Activated T-helper 9 cell treated with anti-CD3 and anti-CD28 coated beads, Interleukin-2, amount 50 U/mL, for 16 hours (primary cell): ENCODE measurements at places on chromosomes 4 and X.

GRCh38 chr4:8058031-8058479, 100.6 kb downstream of the ABLIM2 start:
- no peak for DNase-seq

GRCh38 chrX:121639781-121640180, 592.4 kb downstream of the GLUD2 start:
- no peak for DNase-seq

DNA sequence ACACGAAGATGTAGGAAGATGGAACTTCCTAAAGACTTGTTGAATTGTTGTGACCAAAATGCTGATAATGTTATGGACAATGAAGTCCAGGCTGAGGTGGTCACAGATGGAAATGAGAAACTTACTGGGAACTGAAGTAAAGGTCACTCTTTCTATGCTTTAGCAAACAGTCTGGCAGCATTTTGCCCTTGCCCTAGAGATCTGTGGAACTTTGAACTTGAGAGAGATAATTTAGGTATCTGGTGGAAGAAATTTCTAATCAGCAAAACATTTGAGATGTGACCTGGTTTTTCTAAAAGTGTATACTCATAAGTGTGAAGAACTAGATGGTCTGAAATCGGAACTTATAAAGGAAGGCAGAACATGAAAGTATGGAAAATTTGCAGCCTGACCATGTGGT, 1785.9 kb downstream of the PCDH7 start:
- no peak for DNase-seq

GRCh38 chrX:1925053-1925481, 310.2 kb downstream of the ASMT start:
- no peak for DNase-seq

- no peak for DNase-seq
Observed at GRCh38 chr4:27148211-27148895, 287.7 kb downstream of the STIM2 start.

DNA sequence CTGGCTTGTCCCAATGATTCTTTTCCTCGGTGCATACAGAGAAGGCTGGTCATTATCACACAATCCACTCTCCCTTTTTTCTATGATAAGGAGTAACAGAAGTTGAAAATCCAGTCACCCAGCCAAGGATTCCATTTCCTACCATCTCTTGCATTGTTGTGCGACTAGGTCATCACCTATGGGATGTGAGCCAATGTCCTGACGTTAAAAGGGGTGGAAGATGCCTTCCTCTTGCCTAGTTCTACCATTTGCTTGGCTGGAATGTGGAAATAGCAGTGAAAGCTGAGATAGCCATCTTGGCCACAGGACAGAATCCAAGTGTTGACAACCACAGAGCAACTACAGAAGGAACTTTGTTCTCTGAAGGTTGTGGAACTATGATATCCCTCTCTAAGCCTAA, 132.2 kb upstream of the KIT start:
- DNase-seq: no peak

- no peak for DNase-seq
Observed at GRCh38 chrX:46279214-46279924, 265.9 kb downstream of the ZNF674 start.

- no peak for DNase-seq
Observed at GRCh38 chr4:153713866-153714646, 30.0 kb downstream of the TLR2 start.

GRCh38 chr4:138241281-138242075, 671 bp downstream of the SLC7A11 start:
- DNase-seq: no peak

GRCh38 chr4:4981427-4981826, 37.8 kb downstream of the CYTL1 start:
- DNase-seq: no peak

GRCh38 chr4:15690020-15690809, 8.6 kb downstream of the FAM200B start:
- DNase-seq: no peak

DNA sequence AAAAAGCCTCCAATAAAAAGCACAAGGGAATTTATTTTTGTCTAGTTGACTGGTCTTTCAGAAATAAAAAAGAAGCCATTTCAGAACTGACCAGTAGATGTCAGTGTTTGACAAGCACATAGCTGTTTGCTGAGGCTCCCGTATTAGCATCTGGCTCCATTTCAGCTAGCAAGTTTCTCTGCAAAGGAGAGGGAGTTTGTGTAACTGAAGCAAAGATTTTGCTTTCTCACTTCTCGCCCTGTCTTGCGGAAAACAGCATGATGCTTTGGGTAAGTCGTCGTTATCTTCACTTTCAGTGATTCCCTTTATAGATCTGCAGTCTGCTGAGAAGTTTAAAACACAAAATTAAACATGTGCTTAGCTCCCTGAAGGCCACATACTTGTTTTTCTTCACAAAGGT, 85.5 kb downstream of the CT47B1 start:
- DNase-seq: no peak

DNA sequence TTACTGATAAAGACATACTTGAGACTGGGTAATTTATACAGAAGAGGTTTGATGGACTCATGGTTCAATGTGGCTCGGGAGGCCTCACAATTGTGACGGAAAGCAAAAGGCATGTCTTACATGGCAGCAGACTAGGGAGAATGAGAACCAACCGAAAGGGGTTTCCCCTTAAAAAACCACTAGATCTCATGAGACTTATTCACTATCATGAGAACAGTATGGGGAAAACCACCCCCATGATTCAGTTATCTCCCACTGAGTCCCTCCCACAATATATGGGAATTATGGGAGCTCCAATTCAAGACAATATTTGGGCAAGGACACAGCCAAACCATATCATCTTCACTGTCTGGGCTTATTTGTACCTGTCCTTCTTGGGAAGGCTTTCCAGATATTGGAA, 22.8 kb upstream of the MUC7 start:
- DNase-seq: no peak

GRCh38 chr4:156596706-156597329, 374.8 kb downstream of the PDGFC start:
- no peak for DNase-seq

GRCh38 chr4:88212253-88212561, 53.8 kb upstream of the ABCG2 start:
- DNase-seq: no peak

DNA sequence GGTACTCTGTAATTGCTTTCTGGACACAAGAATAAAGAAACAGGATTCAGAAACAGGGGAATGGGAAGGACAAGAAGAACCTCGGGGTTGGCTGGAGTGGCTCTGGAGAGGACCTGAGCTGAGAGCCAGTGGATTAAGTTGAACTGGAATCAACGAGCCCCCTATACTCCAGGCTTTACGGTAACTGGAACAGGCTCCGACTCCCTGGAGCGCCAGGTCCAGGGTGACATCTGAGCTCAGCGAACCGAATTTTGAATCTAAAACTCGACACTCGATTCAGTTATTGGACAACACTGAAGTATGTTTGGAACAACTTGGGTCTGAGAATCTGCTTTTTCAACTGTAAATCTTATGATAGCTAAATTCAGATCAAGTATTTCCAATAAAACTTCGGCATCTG, 23.9 kb downstream of the HMX1 start:
- DNase-seq: no peak

DNA sequence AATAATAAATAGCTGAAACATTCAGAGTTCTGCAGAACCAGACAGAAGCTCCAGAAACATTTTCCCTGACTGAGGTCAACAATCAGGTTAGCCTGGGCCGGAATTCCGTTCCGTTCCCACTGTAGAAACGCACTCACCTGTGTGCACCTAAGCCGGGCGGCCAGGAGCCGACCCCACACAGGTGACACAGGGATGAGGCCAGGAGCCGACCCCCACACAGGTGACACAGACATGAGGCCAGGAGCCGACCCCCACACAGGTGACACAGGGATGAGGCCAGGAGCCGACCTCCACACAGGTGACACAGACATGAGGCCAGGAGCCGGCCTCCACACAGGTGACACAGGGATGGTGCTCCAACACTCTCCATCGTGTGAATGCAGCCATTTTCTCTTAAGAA, 21.9 kb downstream of the FAT1 start:
- DNase-seq: no peak

DNA sequence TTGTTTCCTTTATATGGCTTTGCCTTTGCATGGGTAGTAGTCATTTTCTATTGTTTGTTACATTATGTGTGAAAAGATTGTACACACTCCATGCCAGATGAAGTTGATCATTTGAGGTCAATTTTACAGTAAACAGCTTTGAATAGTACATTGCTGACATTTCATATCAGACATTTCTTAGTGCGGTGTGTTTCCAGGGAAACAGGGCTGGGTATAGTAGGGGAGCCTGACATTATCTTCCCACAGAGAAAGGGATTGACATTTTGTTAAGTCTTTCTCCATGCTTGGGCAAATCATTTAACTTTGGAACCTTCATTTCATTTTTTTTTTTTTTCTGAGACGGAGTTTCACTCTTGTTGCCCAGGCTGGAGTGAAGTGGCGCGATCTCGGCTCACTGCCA, 5.0 kb downstream of the FUNDC2 start:
- no peak for DNase-seq

DNA sequence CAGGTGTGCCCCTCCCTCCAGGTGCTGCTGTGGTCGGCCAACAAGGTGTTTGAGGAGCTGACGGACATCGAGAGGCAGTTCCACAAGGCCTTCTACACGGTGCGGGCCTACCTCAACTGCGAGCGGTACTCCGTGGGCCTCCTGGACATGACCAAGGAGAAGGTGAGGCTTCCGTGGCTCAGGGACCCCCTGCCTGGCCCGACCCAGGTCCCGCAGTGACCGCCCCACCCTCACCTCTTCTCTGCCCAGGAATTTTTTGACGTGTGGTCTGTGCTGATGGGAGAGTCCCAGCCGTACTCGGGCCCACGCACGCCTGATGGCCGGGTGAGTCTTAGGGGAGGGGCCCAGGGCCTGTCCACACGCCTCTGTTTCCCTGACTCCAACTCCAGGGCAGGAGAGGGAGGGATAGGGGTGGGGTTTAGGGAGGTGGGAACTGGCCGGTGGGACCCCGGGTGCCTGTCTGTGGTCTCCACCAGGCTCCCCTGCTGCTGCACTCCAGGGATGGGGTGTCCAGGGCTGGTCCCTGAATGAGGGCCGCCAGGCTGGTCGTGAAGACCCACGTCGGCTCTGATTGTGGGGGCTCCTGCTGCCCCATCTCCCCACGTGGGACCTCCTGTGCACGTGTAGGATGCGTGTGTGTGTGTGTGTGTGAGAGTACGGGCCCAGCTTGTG, 20.1 kb downstream of the ATP5ME start:
- DNase-seq: no peak

- DNase-seq: no peak
Observed at GRCh38 chrX:11438767-11439166, 145.6 kb downstream of the AMELX start.

GRCh38 chr4:38795087-38795486, 9.5 kb downstream of the TLR1 start:
- no peak for DNase-seq

GRCh38 chr4:39658756-39659155, 20.1 kb upstream of the SMIM14 start:
- no peak for DNase-seq

- DNase-seq: peak; percentile 56
Observed at GRCh38 chrX:39613997-39614679, 483.6 kb downstream of the BCOR start.

- DNase-seq: no peak
Observed at GRCh38 chrX:24253469-24253868, 60.4 kb downstream of the SUPT20HL2 start.

DNA sequence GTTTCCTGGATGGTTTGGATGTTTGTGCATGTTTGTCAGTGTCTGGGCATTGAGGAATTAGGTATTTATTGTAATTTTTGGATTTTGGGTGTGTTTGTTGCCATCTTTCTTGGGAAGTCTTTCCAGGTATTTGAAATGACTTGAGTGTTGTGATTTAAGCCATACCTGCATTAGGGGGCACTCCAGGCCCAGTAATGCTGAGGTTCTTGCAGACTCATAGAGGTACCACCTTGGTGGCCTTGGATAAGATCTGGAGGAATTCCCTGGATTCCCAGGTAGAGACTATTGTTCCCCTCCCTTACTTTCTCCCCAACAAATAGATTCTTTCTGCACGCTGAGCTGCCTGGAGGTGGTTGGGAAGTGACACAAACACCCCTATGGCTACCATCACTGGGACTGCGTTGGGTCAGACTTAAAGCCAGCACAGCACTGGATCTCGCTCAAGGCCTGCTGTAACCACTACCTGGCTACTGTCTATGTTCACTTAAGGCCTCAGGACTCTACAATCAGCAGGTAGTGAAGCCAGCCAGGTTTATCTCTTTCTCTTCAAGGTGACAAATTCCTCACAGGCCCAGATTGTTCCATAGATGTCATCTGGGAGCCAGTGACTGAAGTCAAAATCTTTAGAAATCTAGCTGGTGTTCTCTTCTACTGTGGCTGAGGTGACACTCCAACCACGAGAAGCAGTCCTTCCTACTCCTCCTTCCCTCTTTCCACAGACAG, 643.6 kb downstream of the PDHA2 start:
- no peak for DNase-seq

DNA sequence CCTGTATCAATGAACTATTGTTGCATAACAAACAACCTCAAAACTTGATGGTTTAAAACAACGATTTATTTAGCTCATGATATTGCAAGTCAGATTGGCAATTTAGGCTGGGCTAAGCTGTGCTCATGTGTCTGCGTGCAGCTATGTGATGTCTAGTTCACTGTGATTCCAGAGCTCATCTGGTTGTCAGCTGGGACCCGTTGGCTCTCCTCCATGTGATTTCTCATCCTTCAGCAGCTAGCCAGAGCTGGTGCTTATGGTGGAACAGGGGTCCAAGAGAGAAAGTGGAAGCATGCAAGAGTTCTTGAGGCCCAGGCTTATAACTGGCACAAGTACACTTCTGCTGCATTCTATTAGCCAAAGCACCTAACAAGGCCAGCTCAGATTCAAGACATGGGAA, 28.8 kb upstream of the TRPC3 start:
- DNase-seq: no peak

- no peak for DNase-seq
Observed at GRCh38 chrX:131745942-131746489, 202.1 kb downstream of the OR13H1 start.

- DNase-seq: peak; percentile 26
Observed at GRCh38 chrX:13101441-13102139, 57.2 kb upstream of the FAM9C start.

GRCh38 chr4:54498661-54499111, 159.1 kb upstream of the KIT start:
- DNase-seq: no peak

DNA sequence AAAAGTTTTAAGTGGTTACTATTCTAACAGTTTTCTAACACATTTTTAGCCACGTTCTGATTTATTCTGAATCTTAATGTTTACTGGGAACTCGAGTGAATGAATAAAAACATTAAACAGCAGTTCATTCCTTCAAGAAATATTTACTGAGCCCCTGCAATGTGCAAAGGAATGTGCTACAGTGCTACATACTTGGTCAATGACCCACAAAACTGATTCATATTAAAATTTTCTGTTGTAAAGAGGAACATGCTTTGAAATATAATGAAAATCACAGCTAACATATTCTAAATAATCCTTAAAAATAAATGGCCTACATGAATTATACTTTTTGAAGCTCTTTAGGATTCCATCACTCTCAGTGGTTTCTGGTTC, 78.7 kb downstream of the ARAP2 start:
- no peak for DNase-seq
